Brain microvascular endothelial cell (primary cell): ENCODE measurements at places on chromosomes 5 and 9.
A peak's percentile ranks its signal among the peaks of the same experiment; 100 is the strongest.

DNA sequence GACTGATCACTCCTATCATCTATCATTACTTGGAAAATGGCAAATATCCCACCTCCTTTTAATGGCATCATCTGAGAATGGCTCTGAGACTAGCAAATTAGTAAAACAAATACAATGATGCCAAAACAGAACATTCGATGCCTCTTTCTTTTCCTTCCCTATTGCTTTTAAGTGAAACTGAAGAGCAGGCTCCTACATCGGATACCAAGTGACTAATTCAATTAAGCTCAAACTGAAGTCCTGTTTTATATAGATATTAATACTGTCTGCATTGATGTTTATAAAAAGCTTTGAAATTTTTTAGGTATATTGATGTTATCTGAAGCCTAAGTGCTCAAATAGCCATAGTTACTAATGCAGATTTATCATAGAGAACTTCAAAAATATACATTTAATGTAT is 43.9 kb downstream of the SAXO1 start:
- DNase-seq, result no peak

- DNase-seq, result no peak
Measured at GRCh38 chr9:70145981-70146380, 102.3 kb downstream of the MAMDC2 start.

- no peak for DNase-seq
Measured at GRCh38 chr5:173205916-173206315, 29.1 kb downstream of the NKX2-5 start.

DNA sequence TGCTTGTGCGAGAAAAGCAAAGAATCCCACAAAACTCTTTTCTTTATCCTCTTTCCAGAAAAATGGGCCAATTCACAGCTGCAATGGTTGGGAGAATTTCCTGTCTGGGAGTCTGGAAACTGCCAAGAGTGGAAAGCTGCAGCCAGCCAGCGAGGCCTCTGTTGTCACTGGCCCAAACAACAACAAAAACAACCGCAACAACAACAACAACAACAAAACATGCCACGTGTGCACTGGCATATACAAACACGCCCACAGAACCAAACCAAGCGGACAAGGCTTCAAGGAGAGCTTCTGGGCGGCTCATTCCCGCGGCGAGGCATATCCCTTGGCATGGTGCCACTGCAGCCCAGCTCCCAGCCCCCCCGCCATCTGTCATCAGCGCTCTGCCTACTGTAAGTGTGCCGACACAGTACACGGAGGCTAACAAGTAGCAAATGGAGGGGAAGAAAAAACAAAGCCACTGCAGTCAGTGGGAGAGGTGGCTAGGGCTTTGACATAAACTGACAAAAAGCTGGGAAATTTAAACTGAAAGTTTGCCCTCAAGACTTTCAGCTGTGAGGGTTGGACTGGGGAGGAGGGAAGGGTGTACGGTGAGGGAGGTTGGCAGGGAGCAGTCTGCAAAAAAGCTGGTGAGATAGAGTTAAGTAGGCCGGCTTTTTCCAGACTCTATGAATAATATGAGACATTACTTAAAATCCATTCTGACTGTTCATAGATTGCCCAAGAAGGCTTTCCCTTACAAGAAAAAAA is 165.0 kb upstream of the ZNF462 start:
- DNase-seq, result peak; percentile 63

- no peak for DNase-seq
Measured at GRCh38 chr5:38529955-38530646, 26.3 kb downstream of the LIFR start.

DNA sequence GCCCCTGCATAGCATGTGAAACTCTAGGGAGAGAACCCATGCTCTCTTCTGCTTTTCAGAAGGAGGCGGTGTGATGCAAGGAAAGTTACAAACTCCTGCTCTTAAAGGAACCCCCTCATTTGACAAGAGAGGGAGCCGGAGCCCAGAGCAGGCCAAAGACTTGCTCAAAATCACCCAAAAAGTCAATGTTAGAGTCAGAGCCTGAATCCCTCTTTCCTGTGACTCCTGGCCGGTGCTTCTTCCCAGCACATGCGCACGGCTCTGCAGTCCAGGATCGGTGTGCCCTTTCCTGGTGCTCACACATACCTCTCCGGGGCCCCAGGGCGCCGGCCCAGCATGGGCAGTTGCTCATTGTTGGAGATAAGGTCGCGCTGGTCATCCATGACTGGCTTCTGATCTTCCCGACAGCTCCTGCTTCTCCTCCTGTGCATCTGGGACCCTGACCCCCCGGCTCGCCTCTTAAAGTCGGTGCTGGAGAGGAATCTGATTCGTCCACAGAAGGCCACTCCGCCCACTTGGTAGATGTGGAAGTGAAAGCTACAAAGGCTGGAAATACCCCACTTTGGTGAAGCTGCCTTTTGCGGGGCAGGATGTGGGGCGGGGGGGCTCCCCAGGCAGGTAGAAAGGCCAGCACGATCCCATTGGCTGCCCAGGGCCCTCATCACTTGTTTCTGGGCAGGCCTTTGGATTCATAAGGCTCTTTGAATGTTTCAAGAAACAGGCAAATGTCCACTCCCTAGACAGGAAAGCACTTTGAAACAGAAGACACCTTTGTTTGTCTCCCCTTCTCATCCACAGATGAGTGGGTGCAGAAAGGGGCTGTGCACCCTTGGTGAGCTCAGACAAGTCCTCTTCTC is at the start of gene CD74:
CD74 (minus strand) TSS at position 592 of the 857 bp plus-strand sequence; CDS start at position 431, 161 bp downstream.
- DNase-seq, result peak; percentile 45

DNA sequence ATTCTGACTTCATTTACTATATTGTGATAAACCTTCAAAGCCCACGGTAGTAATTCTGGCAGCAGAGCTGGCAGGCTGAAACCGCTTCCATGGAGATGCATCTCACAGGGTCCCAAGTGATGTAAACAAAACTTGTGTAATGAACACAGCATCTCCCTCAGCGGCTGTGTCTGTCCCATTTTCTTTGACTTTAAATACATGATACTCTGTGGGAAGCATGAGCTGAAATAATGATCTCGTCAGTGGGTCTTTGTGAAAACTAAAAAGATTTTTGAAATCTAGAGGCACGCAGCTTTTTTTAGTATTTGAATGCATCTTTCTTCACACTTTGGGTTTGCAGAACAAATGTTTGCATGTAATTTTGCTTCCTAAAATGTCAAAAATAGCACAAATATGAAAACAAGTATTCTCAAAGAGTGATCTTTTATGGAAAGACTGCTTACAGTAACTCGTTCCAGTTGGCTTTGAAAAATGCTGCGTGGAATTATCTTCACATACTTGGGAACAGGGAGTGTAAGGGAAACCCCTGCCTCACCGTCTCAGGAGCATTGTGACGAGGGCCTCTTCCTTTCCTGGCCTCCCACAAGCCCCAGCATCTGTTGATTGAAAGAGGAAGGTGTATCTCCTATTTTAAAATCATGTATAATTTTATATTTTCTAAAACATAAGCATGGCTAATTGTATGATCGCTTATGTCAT is 18.1 kb upstream of the LPCAT1 start:
- DNase-seq, result no peak

DNA sequence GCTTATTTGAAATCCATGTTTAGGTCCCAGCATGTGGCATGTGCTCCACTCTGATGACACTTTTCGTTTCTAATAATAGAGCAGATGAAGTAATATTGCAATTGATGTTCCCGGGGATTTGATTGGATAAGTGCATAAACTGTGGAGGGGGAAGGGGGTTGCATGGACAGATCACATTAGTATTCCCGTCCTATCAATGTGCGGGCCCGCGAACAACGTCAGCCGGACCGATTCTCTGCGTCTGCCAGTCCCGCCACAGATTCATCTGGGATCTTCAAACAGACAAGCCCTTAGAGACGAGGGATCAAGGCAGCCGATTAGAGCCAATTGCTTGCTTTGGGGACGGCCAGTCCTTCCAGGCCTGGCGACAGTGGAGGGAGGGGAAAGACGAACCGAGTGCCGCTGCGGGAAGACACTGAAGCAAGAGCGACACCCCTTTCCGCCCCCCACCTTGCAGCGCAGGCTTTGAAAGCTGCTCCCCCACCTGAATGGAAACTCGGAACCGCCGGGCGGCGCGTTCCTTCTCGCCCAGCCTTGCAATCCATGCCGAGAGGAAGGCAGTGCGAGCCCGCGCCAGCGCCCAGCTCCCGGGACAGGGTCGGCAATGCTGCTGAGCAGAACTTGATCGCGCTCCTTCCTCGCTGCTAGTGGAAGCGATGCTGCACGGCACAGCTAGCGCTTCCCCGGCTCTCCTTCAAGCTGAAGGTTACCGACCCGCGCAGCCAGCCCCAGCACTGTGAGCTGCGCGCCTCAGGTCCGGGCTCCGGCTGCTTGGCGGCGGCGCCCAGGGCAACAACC is at the start of gene RGS7BP:
RGS7BP (plus strand) TSS at position 247 of the 798 bp plus-strand sequence. CDS start 610 bp downstream, outside the sequence.
- peak; percentile 24 for DNase-seq

DNA sequence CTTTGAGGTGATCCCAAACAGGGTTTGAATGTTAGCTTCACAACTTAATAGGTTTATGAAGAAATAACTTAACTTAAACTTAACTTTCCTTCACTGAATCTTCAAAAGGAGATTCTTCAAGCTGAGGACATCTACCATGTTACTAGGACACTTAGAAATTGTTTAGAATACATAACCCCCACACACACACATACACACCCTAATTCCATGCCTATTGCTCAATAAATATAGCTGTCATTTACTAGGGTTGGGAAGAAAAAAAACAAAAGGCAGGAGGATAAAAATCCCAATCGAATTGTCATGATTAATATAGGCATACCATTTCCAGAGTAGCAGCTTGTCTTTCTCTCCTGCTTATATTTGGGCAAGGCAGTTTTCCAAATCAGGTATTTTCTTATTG is 68.3 kb downstream of the ALDH1A1 start:
- DNase-seq, result no peak

DNA sequence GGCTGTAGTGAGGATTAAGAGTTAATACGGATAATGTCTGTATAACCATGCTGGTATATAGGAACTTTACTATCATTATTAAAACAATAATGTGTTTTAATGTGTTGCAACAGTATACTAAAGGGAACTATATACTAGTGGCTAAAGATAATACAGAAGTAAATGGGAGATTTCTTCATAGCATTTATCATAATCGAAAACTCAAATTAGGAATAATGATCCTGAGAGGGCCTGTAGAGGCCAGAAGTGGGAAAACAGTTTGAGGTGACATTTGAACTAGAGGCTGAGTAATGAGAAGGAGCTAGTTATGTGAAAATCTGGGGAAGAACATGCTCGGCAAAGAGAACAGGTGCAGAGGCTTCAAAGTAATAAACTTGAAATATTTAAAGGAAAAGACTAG is 2.9 kb downstream of the TCERG1 start:
- DNase-seq, result no peak

DNA sequence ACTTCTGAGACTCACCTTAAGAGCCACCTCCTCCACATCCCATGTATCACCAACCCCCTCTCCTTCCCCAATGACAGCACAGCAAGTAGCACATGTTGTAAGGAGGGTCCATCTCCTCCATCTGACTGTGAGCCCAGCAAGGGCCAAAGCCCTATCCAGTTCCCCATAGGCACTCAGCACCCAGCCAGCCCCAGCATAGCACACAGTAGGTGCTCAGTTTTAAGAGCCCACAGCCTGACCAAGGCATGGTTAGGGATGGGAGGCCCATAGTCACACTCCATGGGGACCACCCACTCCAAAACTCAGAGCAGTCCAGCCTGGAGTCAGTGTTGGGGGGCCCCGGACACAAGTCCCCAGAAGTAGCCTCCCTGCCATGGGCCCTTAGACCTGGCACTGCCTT is 205.7 kb downstream of the CDK5RAP2 start:
- DNase-seq, result no peak

- DNase-seq, result no peak
Measured at GRCh38 chr9:19809422-19810269, 20.8 kb upstream of the SLC24A2 start.

GRCh38 chr5:91058155-91058554 is 325.0 kb downstream of the ARRDC3 start:
- no peak for DNase-seq

GRCh38 chr9:93897075-93897970 is 57.8 kb downstream of the BARX1 start:
- no peak for DNase-seq

- DNase-seq, result no peak
Measured at GRCh38 chr5:2006193-2006970, 123.7 kb upstream of the IRX4 start.

DNA sequence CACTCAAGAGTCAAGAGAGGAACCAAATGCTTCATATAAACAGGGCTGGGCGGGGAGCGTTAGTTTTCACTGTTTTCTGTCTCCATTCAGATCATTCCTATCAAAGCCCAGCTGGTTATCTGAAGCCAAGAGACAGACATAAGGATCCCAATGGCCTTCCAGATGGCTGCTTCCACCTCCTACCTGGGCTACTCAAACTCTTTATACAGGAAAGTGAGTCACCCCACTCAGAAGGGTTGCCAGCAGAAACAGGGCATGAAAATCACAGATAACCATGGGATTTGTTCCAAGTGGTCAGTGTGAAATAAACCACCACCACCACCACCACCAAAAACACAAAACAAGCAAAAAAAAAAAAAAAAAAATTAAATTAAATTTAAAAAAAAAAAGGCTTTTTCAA is 5.5 kb downstream of the PRSS3 start:
- DNase-seq, result no peak

DNA sequence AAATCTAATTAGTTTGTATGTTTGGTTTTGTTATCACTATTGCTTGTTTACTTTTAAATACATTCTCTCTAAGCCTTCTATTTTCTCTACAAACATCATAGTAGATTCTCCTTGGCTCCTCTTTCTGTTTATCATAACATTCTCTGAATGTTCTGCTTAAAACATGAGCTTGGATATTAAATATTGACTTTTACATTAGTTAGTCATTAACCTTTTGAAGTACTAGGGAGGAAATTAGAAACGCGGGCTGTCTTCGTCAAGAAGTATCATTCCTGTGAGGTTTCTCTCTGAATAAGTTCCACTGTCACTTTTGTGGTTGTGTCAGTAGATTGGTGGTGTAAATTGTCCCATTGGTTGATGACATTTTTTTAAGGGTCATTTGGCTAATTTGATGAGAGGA is 821.5 kb downstream of the EFNA5 start:
- DNase-seq, result no peak
